ENCODE measurements at places on chromosomes 1 and 21.

- no peak for DNase-seq
These were observed 81.6 kb upstream of the KCNE2 start for GRCh38 chr21:34282223-34282622.

DNA sequence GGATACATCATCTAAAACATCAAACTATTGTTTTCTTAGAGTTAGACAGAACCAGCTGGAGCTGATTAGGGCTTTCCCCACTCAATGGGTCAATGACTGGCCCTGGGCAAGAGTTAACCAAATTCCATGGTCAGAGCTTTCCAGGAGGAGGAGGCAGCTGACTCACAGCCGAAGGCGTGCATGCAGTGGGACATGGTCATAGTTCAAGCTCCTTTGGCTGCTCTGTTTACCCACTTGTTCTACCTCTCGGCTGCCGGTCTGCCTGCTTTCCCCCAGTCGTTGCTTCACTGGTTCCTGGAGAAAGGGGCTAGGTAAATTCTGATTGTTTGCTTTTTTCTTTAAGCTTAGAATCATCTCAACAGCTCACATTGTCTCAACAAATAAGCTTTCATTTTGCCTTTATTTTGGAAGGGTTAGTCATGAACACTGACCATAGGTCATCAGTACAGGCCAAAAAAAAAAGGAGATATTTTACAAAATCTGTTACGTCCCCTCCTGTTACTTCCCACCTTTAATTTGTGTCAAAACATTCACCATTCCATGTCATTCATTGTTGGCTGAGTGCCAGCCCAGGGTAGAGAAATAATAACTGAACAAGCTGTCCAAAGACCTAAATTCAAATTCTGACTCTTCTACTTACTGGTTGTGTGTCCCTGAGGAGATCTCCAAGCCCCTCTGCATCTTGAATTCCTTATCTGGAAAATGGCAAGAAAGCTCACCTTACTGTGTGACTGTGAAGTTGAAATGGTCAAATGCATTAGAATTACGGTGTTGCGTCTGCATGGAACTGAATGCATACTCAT is 12.0 kb downstream of the MAB21L3 start:
- DNase-seq = peak; percentile 36

DNA sequence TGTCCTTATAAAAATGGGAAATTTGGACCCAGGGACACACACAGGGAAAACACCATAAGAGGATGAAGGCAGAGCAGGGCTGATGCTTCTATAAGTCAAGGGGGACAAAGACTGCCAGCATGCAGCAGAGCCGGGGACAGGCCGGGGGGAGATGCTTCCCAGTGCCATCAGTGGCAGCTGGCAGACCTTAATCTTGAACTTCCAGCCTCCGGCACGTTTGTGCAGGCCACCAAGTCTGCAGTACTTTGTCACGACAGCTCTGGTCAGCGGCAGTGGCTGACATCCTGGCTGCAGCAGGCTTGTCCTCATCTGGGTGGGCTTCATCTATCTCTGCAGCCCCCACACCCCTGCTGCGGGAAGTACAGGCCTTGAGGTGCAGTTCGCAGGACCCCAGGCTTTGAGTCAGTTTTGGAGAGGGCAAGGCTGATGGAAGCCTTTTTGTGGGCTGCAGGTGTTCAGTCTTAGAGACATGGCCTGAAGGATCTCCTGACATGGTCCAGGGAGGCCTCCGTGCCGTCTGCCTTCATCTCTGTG is 186.0 kb downstream of the DYRK1A start:
- no peak for DNase-seq

- DNase-seq = no peak
These were observed 24.4 kb downstream of the PCP4L1 start for GRCh38 chr1:161282991-161283390.

DNA sequence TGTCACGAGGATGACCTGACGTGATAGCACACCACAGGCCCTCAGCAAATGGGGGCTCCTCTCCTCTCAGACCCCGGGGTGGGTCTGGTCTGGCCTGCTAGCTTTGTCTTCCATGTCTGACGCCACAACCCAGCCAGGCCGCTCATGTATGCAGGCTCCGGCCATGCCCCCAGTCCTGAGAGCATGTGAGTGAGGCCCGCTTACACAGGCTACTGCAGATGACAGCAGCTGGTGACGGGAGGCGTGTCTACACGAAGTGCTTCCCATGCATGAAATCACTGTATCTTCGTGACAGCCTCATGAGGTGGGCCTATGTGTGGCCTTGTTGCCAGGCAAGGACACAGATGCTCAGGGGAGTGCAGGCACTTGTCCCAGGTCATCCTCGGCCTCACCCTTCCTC is 16.4 kb downstream of the WNT4 start:
- DNase-seq = no peak

GRCh38 chr1:48071513-48071912 is 74.3 kb upstream of the TRABD2B start:
- no peak for DNase-seq

GRCh38 chr1:183674886-183675285 is 21.8 kb upstream of the APOBEC4 start:
- no peak for DNase-seq

- peak; percentile 83 for DNase-seq
These were observed 14.0 kb downstream of the RNF187 start for GRCh38 chr1:228500901-228501871.

DNA sequence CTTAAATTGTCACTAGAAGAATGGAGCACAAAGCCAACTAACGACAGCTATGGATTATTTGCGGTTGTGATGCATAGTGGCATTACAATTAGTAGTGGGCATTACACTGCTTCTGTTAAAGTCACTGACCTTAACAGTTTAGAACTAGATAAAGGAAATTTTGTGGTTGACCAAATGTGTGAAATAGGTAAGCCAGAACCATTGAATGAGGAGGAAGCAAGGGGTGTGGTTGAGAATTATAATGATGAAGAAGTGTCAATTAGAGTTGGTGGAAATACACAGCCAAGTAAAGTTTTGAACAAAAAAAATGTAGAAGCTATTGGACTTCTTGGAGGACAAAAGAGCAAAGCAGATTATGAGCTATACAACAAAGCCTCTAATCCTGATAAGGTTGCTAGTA is 13.5 kb downstream of the USP1 start:
- no peak for DNase-seq

DNA sequence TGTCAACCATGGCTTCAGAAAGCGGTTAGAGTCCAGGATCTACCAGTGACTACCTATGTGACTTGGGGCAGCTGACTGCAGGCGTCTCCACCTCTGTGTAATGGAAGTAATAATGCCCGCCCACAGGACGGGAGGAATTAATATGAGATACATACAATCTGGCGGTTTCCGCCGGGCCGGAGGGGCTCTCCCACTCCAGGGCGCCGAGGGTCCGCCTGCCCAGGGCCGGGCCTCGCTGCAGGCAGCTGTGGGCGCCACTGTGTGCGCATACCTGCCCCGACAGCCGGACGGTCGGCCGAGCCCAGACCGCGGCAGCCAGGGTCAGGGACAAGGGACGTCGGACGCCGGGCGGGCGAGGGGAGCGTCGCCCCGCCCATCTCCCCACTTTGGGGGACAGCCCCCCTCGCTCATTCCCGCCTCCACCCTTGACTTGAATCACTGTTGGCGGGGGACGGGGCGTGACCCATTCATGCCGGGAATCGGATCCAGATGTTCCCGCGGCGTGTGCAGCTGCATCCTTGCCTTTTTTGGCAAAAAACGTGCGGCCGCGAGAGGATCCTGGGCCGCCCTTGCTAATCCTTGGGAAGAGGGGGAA is 6.0 kb upstream of the SF3A3 start:
- DNase-seq = peak; percentile 56

- peak; percentile 18 for DNase-seq
These were observed 19.6 kb downstream of the FH start for GRCh38 chr1:241499910-241500309.

DNA sequence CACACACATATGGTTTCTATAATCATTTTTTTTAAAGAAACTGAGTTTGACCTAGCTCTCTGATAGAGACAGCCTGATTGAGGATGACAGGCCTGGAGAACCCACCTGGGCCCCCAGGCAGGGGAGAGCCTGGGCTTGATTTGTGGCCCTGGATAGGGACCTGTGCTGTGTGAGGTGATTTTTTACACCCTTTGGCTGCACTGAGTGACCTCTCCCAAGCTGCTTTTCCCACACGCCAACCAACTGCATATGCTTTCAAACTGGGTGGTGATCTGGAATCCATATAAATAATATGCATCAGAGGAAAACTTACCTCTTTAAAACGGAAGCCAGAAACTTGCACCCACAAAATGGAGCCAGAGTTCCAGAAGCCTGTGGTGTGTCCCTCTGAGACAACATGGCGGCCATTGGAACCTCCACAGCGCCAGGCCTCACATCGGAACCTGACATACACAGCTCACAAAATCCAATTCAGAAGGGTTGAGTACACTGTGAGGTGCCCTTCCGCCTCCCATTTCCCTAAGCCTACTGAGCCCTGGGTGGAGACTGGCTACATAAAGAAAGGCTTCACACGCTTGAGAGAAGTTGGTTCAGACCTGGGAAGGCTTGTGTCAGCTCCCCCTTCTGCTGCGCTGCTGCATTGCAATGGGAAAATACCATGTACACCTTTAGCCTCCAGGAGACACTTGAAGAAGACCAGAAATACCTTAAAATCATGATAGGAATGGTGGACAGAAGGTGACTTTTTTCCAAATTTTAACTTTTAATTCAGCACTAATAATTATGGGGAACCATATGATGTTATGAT is 160.7 kb downstream of the HHIPL2 start:
- peak; percentile 13 for DNase-seq

GRCh38 chr21:33078907-33079582 is 9.1 kb downstream of the OLIG1 start:
- peak; percentile 86 for DNase-seq

GRCh38 chr1:22528451-22528850 is 34.8 kb upstream of the EPHA8 start:
- no peak for DNase-seq

- DNase-seq = peak; percentile 12
These were observed 17.0 kb upstream of the OLFML2B start for GRCh38 chr1:162040657-162041056.

DNA sequence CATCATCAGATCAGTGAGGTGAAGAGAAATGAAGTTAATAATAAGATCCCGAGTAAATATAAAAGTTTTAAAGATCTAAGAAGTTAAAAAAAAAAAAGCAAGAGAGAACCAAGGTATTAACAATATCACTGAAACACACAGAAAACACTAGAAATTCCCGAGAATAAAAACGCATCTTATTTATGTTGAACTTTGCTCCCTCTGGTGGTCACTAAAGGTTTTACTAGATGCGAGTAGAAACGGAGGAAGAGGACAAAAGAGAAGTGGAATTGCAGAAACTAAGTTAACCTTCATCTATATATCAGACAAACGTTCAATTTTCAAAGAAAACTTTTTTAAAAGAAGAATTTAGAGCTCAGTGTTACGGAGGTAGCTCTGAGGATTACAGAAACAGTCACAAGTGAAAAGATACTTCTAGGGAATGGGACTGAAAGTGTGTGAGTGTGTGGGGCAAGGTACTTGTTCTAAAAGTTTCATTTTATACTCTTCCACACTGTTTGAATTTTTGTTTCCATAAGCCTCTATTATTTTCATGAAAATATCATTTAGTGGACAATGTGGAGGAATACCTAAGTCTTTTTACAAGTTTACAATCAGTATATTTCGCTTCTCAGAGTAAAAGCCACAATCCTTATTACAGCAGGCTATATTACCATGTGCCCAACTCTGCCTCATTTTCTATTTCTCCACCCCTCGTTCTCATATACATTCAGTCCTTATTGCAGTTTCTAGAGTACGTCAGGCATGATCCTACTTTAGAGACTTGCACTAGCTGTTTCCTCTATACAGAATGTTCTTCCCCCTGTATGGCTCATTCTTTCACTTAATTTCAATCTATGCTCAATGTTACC is 19.7 kb downstream of the ACBD6 start:
- DNase-seq = peak; percentile 34

Data from SW480 (cell line).